CD4-positive, alpha-beta memory T cell (primary cell): ENCODE measurements at places on chromosomes 2 and 18.
A peak's percentile ranks its signal among the peaks of the same experiment; 100 is the strongest.

DNA sequence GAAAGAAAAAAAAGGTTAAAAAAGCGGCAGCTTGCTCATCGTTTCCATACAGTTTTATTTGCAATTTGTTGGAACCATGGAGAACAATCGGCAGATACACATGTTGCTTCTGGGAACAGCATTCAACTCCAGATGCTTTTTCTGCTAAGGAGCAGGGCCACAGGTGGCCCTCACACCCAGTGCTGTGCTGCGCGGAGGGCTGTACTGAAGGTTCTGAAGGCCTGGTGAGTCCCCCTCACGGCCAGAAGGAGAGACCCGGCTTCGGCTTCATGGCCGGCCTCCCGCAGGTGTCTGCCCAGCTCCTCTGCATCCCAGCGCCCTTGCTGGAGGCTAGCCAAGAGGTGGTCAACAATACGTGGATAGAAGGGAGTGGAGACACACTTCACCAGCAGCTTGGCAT is 394.3 kb downstream of the NBAS start:
- no peak for DNase-seq
- H3K27me3 ChIP-seq, result no peaks in the 10 kb centered on the region
- H3K27ac ChIP-seq, result no peak overlapping the region
- no peak overlapping the region for H3K4me3 ChIP-seq

DNA sequence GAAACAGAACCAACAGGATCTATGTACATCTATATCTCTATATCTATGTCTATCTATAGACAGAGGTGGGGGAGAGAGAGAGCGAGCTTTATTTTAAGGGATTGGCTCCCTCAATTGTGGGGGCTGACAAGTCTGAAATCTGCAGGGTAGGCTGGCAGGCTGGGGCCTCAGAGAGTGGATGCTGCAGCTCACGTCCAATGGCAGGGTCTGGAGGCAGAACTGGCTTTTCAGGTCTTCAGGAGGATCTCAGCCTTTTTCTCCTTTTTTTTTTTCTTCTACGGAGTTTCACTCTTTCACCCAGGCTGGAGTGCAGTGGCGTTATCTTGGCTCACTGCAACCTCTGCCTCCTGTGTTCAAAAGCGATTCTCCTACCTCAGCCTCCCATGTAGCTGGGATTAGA is 77.2 kb downstream of the ARL4C start:
- no peaks in the 10 kb centered on the region for H3K36me3 ChIP-seq
- no peak overlapping the region for H3K27ac ChIP-seq
- H3K4me1 ChIP-seq, result peaks cover 51% of the 10 kb centered on the region

- H3K4me1 ChIP-seq, result no peaks in the 10 kb centered on the region
- H3K27ac ChIP-seq, result no peak overlapping the region
- no peak overlapping the region for H3K4me3 ChIP-seq
- H3K27me3 ChIP-seq, result no peaks in the 10 kb centered on the region
- no peaks in the 10 kb centered on the region for H3K36me3 ChIP-seq
These were observed 53.8 kb downstream of the AQP12A start for GRCh38 chr2:240745456-240745855.

GRCh38 chr2:53785366-53785765 is 1.4 kb downstream of the ASB3 start:
- no peaks in the 10 kb centered on the region for H3K36me3 ChIP-seq
- DNase-seq, result no peak
- H3K27ac ChIP-seq, result no peak overlapping the region
- H3K4me3 ChIP-seq, result peak overlapping the region; percentile 80
- no peaks in the 10 kb centered on the region for H3K27me3 ChIP-seq

DNA sequence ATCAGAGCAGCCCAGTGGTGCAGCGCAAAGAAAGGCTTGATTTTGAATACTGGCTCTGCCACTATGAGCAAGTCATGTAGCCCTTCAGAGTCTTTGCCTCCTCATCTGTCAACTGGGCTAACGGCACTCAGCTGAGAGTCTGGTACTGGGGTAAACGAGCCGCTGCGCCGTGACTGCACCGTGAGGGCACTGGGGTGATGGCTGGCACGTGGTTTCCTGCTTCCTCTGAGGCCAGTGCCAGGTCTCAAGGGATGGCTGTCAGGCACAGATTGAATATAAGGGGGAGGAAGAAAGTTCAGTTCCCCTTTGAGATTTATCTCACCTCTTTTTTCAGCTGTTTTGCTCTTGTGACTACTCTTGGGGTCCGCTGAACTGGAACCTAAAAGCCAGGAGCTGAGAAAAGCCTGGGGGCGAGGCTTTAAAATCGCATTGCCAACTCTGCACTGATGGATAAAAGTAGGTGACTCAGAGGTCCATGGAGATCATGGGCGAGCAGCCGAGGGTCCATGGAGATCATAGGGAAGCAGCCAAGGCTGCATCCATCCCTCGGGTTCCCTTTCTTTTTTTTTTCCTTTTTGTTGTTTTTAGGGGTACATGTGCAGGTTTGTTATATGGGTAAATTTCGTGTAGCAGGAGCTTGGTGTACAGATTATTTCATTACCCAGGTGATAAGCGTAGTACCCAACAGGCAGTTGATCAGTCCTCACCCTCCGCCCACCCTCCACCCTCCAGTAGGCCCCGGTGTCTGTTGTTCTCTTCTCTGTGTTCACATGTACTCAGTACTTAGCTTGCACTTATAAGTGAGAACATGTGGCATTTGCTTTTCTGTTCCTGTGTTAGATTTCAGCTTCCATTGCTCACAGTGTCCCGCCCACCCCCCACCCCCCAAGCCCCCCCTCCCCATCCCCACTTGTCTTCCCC is 114.3 kb downstream of the SPP2 start:
- H3K27ac ChIP-seq, result no peak overlapping the region
- peaks cover 19% of the 10 kb centered on the region for H3K4me1 ChIP-seq
- peak; percentile 42 for DNase-seq
- no peak overlapping the region for H3K4me3 ChIP-seq
